ENCODE measurements at places on chromosomes 6 and 20.

- no peak for DNase-seq
These were observed 447.9 kb downstream of the TFAP2B start for GRCh38 chr6:51266604-51267003.

- no peak for DNase-seq
These were observed 13.3 kb downstream of the ELOVL5 start for GRCh38 chr6:53335224-53335994.

DNA sequence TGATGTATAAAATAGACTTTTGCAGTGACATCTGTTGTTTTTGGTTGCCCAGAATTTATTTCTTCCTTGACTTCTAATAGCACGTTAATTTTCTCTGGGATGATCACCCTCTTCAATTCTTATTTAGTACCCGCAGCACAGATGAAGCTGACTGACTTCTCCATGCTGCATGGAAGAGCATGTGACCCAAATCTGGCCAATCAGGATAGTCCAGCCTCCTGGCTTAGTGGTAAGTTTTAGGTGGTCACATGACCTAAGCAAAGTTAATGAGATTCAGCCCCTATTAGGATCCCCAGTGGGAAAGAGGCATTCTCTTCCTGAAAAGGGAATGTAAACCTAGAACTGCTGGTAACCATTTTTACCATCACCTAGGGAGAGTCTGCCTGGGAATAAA, 13.8 kb upstream of the SIRT5 start:
- no peak for DNase-seq

GRCh38 chr6:131040866-131041265, 22.2 kb downstream of the EPB41L2 start:
- DNase-seq, result no peak

DNA sequence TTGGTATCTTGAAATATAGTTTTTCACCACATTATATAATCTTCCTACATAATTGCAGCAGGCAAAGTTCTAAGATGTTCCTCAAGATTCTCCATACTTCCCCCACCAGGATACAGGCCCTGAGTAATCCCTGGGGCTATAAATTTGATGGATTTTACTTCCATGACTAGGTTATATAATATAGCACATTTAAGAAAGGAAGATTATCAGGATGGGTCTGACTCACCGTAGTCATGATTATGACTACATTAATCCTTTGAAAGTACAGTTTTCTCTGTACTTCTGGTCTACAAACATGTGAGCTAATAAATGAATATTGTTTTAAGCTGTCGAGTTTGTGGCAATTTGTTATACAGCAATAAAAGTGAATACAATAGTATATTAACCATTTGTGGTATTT, 122.5 kb downstream of the MACROD2 start:
- no peak for DNase-seq

- DNase-seq, result no peak
These were observed 92.6 kb downstream of the YTHDF1 start for GRCh38 chr20:63123331-63123741.

GRCh38 chr20:10671221-10671918, 2.4 kb downstream of the JAG1 start:
- no peak for DNase-seq

- no peak for DNase-seq
These were observed 100.6 kb downstream of the MAP3K4 start for GRCh38 chr6:161091972-161092701.

- DNase-seq, result no peak
These were observed 14.6 kb upstream of the CCR6 start for GRCh38 chr6:167108278-167108677.

- no peak for DNase-seq
These were observed 45.9 kb downstream of the KCNS1 start for GRCh38 chr20:45055056-45055455.

- DNase-seq, result no peak
These were observed 17.6 kb downstream of the GHRH start for GRCh38 chr20:37243937-37244571.

- no peak for DNase-seq
These were observed 15.8 kb downstream of the CGA start for GRCh38 chr6:87078983-87079616.

- DNase-seq, result no peak
These were observed 151.4 kb upstream of the LAMA2 start for GRCh38 chr6:128731249-128732165.

GRCh38 chr20:49287555-49288249, 9.8 kb upstream of the ZNFX1 start:
- no peak for DNase-seq

DNA sequence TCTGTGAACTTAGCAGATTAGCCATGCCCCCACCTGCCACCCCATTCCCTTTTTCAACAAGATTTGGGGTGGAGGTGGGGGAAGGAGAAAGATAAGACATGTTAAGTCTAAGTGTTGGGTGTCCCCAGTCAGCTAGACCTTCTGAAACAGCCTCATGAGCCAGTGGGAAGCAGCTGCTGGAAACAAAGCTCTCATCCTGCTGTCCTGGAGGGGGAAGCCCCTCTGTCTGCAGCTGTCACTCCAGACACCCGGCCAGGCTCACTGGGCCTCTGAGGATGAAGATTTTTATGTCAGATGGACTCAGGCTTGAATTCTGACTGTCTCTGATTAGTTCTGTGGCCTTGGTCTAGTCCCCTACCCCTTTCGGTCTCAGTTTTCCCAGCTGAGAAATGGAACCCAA, 1.1 kb downstream of the BPIFB3 start:
- no peak for DNase-seq

DNA sequence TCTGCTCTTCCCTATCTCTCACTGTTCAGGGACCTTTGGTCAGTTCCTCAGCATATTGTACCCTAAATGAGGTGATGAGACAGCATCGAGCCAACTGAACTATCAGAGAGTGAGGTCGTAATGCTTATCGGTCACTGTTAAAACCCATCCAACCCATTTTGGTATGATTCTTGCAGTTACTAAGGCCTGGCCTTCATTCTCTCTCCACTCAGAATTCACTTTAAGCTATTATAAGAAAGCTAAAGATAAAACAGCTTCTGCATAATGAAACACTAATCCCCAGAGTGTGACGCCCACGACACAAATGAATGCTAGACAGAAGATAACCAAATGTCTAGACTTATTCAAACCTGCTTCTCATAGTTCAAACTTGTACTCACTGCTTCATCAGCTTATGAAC, 175.8 kb downstream of the GMPR start:
- no peak for DNase-seq

DNA sequence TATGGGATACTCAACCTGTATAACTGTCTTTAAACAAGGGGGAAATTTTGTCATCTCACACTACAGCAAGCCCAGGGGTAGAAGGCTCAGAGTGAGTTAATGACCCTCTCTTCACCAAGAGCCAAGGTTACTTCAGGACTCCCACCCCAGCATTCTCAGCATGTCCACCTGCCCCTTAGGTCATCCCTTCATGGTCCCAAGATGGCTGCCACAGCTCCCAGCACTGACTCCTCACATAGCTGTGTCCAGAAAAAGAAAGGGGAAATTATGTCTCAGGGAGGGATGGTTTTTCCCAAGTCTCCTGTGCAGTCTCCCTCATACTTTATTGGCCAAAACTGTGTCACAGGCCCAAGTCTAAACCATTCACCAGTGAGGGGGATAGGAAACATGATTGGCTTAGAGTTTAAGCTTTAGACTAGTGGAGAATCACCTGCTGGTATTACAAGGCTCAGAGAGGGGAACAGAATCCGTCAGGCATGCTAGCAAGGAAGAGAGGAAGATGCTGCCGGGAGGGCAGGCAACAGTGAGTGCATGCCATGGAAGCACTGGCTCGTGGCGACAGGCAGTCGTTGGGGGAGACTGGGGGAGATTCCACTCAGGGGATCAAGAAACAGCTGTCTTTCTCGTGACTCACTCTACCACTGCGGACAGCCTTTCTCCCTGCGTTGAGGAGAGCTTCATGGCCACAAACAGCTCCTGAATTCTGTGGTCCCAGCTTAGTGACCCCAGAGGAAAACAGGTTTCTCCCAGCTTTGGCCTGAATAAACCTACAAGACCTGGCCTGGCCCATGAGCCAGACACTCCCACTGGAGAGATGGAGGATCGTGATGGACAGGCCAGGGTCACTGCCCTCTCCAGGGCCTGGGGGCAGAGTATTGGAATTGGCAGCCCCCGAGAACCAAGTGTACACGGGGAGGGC, 37.2 kb downstream of the HM13 start:
- DNase-seq, result no peak

DNA sequence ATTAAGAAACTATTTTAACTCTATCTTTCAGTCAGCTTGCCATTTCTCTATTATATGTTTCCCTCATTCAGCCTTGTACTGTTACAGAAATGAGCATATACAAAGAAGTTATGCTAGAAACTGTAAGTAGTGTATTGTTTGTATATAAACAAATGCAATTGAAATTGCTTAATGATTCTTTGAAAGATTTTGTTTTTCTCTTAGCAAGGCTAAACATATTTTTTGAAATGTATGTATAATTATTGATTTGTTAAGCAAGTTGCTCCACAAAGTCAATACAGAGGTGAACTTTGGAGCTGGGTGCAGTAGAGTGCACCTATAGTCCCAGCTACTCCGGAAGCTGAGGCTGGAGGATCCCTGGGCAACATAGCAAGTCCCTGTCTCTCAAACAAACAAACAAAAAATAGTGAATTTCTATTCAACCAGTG, 253.6 kb downstream of the RNGTT start:
- no peak for DNase-seq

DNA sequence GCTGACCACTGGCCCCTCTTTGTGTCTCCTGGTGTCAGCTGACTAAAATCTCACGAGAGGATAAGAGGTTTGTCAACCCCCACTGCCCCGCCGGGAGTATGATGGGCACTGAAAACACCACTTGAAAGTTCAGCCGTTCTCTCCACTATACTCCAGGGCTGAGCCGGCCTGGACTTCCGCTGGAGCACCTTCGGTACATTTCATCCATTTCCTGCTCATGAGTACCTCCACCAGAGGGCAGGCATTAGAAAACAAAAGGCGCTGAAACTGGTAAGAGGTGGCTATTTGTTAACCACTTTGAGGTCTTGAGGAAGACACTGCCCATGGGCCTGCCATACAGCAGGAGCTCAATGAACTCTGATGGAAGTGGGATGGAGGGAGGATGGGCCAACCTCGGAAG, 17.9 kb upstream of the ANKRD60 start:
- DNase-seq, result no peak

GRCh38 chr6:112332274-112332673, 14.9 kb upstream of the RFPL4B start:
- no peak for DNase-seq

GRCh38 chr6:7267466-7268091, 45.4 kb downstream of the SSR1 start:
- no peak for DNase-seq
